ENCODE measurements at places on chromosomes 5 and 9. TPM values are rescaled to one million over a fixed set of nuclear protein-coding genes. Genes with fewer than 3 reads are reported as not detected.

DNA sequence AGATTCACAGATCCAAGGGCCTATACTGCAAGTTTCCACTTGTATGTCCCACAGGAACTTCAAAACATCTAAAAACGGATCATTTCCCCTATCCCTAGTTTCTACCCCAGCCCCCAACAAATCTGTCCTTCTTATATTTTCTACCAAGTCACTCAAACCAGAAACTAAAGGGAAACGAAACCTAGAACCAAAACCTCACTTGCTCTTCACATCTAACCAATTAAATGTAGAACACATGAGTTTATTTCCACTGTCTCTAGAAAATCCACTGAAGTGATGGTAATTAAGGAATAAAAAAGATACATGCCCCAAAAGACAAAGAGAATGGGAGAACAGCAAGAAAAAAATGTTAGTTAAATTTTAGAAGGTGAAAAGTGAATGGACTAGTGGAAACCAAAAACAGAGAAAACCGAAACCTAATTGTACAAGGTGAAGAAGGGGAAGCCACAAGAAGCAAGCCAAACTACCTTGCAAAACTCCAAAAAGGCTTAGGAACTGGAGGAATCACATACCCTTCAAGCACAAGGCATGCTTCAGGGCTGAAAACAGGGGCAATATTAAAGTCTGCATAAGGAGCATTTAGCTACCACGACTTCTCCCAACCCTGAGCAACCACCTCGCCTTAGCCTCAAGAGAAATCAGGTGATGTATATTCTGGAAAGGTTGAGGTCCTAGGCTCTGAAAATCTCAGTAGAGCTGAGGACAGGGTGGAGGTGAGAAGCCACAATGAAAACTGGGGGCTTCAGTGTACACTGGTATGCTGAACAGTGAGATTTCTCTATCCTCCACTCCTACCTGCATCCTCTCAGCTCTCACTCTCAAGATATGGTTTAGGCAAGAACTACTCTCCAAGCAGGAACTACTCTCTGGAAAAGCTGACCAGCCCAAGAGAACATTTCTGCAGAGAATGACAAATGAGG, 11.1 kb downstream of the SMU1 start:
- DNase-seq = no peak

Gene TYRP1
- 13.4 TPM for total RNA-seq

DNA sequence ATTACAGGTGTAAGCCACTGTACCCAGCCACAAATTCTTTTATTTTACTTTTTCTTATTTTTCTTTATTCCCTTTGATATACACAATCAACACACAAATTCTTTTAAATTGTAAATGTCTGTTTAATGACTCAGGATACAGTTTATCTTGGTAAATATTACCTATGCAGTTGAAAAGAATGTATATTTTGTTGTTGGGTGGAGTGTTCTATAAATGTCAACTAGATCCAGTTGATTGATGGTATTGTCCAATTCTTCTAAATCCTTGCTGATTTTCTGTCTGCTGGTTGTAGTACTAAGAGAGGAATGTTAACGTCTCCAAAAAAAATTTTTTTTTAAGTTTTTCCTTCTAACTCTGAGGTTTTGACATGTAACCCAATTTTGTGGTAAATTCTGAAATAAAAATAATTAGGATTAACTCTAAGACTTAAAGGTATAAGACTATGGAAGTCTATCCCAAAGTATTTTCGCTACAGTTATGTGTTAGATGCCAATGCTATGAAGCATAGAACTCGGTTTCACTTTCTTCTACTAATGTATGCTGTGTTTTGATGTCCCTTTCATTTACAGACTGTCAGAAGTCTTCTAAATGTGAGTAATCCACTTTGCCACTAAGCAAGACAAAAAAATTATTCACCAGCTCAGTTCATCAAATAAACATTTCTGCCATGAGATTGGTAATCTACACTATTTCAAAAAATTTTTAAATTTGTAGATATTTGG, 720.2 kb upstream of the C9orf72 start:
- peak; percentile 35 for DNase-seq

GRCh38 chr9:129481810-129482511, 138.9 kb downstream of the C9orf50 start:
- peak; percentile 60 for DNase-seq

- DNase-seq = no peak
Measured at GRCh38 chr9:98092613-98092931, 26.4 kb downstream of the TRIM14 start.

DNA sequence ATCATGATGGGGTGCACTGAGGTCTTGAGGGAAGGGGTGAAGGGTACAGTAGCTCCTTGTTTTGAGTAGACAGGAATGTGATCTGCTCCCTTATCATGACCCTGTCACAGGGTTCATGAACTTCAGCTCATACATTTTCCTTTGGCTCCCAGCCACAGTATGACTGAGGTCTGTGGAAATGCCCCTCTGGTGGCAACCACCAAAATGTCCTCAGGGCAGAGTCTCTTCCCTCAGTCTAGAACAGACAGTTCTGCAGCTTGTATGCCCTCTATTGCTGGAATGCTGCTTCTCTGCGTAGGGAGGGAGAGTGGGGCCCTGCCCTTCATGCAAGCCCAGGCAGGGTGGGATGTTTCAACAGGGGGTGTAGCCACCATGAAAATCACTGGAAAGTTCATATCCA, 53.8 kb upstream of the SNCAIP start:
- peak; percentile 73 for DNase-seq

DNA sequence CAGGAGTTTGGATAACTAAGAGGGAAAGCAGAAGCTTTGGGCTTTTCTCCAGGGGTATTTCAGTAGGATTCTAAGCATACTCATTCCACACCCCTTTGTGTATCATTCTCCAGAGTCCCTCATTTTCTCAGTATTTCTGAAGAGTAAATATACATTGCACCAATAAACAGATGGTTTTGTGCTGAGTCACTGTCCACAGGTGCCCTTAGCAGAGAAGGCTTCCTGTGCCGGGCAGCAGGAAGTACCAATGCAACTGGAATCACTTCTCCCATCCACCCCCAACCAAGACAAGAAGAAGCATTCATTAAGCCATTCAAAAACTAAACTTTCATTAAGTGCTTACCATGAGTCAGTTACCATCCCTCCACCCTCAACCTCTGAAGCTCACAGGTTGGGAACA, 3.6 kb upstream of the CCNJL start:
- peak; percentile 91 for DNase-seq

DNA sequence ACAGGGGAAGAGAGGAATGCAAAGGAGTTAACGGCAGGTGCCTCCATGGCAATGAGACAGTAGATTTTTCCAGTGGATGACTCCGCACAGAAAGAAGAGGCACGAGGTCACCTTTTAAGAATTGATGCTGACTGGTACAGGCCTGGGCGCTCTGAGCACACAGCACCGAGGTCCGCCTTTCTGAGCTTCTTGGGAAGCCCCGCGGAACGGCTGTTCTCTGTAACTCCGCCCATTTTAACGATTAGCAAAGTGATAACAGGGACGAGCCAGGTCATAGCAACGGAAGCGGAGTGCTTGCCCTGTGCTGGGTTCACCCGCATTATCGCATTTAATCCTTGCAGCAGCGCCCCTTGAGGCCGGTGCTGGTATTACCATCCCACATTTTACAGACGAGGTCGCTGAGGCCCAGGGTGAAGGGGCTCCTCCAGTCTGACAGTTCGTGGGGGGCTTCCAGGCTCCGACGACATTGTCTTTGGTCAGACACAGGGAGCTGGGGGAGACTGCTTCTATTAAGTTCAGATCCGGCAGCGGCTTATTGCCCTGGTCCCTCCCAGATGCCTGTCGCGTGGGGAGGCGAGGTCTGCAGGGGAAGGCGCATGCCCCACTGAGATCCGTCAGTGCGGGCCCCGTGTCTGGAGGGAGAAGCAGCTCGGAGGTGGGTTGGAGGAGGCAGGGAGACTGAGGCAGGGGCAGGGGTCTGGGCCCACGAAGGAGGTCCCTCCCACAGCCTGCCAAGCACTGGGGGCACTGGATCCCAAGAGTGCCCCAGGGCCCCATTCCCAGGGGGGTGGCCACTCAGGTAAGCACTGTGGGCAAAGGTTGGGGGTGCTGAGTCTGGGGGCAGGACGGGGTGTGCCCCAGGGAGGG, 22.3 kb upstream of the HMCN2 start:
- DNase-seq = peak; percentile 38

GRCh38 chr9:135773530-135774238, 71.7 kb downstream of the KCNT1 start:
- DNase-seq = no peak

- DNase-seq = no peak
Measured at GRCh38 chr5:171776213-171776612, 9.4 kb upstream of the SMIM23 start.

- DNase-seq = no peak
Measured at GRCh38 chr5:180329138-180329435, 24.0 kb downstream of the GFPT2 start.

DNA sequence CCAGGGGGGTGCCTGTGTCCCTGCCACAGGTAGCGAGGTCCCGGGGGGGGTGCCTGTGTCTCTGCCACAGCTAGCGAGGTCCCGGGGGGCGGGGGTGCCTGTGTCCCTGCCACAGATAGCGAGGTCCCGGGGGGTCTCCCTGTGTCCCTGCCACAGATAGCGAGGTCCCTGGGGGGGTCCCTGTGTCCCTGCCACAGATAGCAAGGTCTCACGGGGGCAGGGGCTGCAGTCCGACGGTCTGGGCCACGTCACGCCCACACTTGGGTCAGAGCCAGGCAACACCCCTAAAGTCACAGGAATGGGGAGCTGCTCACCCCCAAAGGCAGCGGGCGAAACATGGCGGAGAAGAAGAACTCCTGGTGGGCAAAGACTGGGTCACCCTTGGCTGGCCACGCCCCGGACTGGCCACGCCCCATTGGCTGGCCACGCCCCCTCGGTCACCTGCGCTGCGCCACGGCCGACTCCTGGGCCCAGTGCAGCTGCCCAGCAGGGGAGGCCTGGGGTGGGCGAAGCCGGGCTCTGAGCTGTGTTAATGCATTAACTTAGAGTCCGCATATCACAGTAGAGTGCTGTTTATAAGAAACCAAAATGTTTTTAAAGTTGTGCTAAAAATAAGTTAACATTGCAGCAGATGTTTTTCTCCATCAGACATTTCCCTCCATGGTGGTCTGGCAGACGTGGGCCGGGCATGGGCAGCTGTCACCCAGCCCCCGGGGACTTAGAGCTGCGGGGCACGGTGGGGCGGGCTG, 7.0 kb downstream of the NOXA1 start:
- DNase-seq = no peak

GRCh38 chr5:139809331-139809810, 13.8 kb downstream of the PSD2 start:
- no peak for DNase-seq

GRCh38 chr9:124392871-124393460, 22.3 kb downstream of the PSMB7 start:
- peak; percentile 100 for DNase-seq

Gene UBE2QL1
- 0.02 TPM for total RNA-seq

DNA sequence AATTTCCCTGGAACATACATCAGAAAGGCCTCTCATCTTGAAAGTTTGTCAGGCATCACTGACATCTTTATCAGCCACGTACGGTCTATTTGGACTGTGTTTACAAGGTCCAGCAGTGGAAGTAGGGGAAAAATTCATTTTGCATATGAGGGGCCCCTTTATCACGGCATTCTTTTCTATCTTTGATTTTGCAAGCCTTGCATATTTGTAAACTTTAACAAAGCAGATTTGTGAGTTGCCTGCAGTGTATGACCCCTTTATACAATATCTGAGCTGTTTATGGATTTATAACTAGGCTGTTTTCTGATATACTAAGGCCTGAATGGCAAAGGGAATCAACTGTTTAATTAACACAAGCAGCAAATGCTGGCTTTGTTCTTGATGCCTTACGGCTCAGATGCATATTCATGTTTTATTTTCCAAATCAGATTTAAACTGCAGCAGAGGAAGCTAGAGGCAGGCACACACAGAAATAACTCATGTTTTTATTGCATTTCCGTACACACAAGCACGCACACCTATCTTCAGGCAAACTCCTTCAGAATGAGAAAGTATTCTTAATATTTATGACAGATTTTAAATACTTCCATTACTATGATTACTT, 61.1 kb downstream of the CD180 start:
- DNase-seq = no peak

DNA sequence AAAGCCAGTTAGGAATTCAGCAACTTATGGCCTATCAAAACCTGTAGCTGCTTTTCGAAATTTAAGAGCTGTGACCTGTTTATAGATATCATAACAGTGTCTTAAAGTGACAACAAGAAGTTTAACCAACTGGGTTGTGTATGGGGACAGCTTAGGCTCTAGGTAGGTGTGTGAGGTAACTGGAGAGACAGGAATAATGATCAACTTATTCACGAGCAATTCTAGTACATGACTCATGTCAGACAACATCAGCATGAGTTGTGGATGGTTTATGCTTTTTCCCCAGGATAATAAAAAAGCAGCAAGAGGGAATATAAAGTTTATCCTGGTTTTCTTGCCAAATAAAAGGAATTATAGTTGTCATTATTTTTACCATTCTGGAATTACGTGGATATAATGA, 88.6 kb downstream of the GDNF start:
- peak; percentile 46 for DNase-seq

- DNase-seq = peak; percentile 15
Measured at GRCh38 chr9:73437758-73438157, 286.1 kb downstream of the ANXA1 start.

GRCh38 chr9:81622471-81623255, 66.7 kb downstream of the TLE1 start:
- DNase-seq = no peak

Gene SPATA31C1
- not detected for total RNA-seq

DNA sequence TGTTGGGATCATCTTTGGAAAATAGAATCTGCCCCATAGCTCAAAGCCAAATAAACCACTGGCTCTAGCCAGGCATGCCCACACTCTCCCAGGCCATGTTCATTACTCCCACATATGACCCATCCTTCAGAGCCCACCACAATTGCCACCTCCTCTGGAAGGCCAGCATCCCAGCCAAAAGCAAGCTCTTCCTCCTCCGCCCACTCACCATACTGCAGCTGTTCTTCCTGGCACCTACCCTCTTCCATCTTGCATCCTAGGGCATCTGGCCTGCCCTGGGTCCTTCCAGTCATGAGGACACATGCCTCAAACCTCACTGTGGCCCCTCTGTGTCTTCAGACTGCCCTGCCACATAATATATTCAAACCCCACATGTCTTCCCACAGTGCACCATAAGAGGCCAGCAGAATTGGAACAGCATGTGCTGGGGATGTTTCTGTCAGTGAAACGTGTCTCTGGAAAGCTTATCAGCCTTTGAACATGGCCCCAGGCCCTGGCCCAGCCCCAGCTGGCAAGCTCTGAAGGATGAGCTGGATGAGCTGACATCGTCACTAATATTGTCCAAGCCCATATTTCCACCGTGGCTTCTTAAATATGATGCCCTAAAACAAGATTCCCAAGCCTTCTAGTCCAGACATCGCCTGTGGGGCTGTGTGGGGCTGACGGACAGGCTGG, 230.8 kb downstream of the AGTPBP1 start:
- DNase-seq = no peak

DNA sequence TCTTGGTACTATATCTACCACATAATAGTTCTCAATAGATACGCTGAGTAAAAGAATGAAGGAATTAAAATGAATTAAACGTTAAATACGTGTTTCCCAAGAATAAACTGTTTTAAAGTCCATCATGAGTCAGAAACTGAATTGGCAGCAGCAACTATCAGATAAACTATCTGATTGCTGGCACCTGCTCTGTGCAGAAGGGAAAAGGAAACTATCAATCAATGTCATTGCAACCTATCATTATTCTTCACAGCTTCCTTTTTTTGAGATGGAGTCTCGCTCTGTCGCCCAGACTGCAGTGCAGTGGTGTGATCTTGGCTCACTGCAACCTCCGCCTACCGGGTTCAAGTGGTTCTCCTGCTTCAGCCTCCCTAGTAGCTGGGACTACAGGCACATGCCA, 8.8 kb upstream of the WDR36 start:
- no peak for DNase-seq

- no peak for DNase-seq
Measured at GRCh38 chr5:59919484-59919883, 26.0 kb upstream of the PDE4D start.
